Naive thymus-derived CD4-positive, alpha-beta T cell (primary cell): ENCODE measurements at places on chromosomes 2 and 18.

GRCh38 chr2:230931556-230932231 lies 6.7 kb upstream of the GPR55 start:
- DNase-seq = no peak
- no peaks in the 10 kb centered on the region for H3K4me1 ChIP-seq
- no peaks in the 10 kb centered on the region for H3K27me3 ChIP-seq
- no peak overlapping the region for H3K27ac ChIP-seq
- no peak overlapping the region for H3K4me3 ChIP-seq

- no peak overlapping the region for H3K4me3 ChIP-seq
- no peak overlapping the region for H3K27ac ChIP-seq
- no peaks in the 10 kb centered on the region for H3K4me1 ChIP-seq
- DNase-seq = no peak
- H3K36me3 ChIP-seq = no peaks in the 10 kb centered on the region
Measured at GRCh38 chr18:59918320-59918755, 18.5 kb downstream of the PMAIP1 start.

DNA sequence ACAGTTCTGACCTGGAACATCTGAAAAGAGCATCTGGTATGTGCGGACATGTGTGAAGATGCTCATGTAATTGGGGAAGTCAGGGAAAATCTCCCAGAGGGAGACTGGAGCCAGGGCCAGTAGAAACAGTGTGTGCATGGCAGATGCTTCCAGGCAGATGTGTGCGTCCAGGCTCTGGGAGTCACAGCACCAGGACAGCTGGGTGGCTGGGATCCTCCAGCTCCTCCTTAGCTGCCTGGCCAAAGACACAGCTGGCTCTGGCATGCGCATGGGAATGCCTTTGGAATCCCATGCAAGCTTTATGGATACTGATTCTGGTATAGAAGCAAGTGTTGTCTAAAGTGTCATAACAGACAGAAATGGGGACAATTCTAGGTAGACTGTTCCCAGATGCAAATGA lies 369.7 kb downstream of the INSIG2 start:
- no peak for DNase-seq
- no peak overlapping the region for H3K4me3 ChIP-seq
- peaks cover 3% of the 10 kb centered on the region for H3K27me3 ChIP-seq
- no peaks in the 10 kb centered on the region for H3K36me3 ChIP-seq
- no peak overlapping the region for H3K27ac ChIP-seq

DNA sequence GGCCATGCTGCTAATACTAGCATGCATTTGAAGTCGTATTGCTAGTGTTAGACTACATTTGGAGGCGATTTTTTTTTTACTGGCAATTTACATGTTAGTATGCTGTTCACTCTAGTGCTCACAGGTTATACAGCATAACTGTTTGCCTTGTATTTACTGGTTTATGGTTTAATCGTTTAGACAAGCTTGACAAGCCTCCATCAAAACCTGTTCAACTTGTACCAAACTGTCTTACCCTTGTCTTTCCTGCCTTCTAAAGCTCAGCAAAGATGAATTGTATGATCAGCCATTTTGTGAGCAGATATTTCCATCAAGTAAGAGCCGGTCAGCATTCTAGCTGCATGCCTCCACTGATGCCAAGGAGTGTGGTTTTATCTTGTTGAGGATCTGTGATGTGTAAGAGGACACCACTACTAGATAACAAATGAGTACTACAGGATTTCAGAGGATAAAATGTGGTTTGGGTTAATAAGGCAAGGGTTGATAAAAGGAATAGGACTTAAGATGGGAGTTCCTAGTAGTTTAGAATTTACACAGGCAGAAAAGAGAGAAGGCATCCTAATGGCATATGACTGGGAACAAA lies 68.4 kb upstream of the ITM2C start:
- no peaks in the 10 kb centered on the region for H3K27me3 ChIP-seq
- peak overlapping the region; percentile 28 for H3K27ac ChIP-seq
- H3K36me3 ChIP-seq = peaks cover 4% of the 10 kb centered on the region

GRCh38 chr2:171004363-171004762 lies 75.3 kb downstream of the GORASP2 start:
- H3K27ac ChIP-seq = no peak overlapping the region
- H3K4me3 ChIP-seq = no peak overlapping the region
- H3K4me1 ChIP-seq = no peaks in the 10 kb centered on the region
- no peaks in the 10 kb centered on the region for H3K27me3 ChIP-seq
- DNase-seq = no peak

- DNase-seq = no peak
- H3K27ac ChIP-seq = no peak overlapping the region
- no peaks in the 10 kb centered on the region for H3K27me3 ChIP-seq
- no peaks in the 10 kb centered on the region for H3K4me1 ChIP-seq
- H3K36me3 ChIP-seq = no peaks in the 10 kb centered on the region
Measured at GRCh38 chr2:99682275-99683060, 192.7 kb upstream of the REV1 start.

- no peaks in the 10 kb centered on the region for H3K27me3 ChIP-seq
- H3K4me1 ChIP-seq = no peaks in the 10 kb centered on the region
- DNase-seq = no peak
- H3K4me3 ChIP-seq = no peak overlapping the region
- H3K36me3 ChIP-seq = no peaks in the 10 kb centered on the region
Measured at GRCh38 chr18:10909724-10910123, 239.6 kb downstream of the PIEZO2 start.

- no peaks in the 10 kb centered on the region for H3K36me3 ChIP-seq
- no peak overlapping the region for H3K4me3 ChIP-seq
- no peak for DNase-seq
- peaks cover 56% of the 10 kb centered on the region for H3K27me3 ChIP-seq
Measured at GRCh38 chr2:176101216-176101830, 1.7 kb downstream of the HOXD12 start.

DNA sequence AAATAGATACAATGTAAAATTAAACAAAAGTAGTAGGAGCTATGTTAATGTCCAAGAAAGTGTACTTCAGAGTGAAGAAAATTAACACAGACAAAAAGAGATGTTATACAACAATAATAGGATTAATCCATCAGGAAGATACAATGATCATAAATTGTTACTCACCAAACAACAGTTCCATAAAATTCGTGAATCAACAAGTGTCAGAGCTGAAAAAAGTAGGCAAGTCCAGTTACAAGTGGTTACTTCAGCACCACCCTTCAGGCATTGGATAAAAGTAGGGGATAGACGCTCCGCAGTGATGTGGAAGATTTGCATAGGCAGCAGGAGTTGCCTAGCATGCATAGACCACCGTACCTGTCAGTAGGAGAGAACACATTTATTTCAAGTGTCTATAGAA lies 77.8 kb downstream of the ATP9B start:
- DNase-seq = no peak
- H3K4me1 ChIP-seq = no peaks in the 10 kb centered on the region
- H3K27me3 ChIP-seq = no peaks in the 10 kb centered on the region
- no peaks in the 10 kb centered on the region for H3K36me3 ChIP-seq

GRCh38 chr2:1974397-1974796 lies 230.1 kb upstream of the PXDN start:
- H3K27me3 ChIP-seq = no peaks in the 10 kb centered on the region
- H3K4me1 ChIP-seq = no peaks in the 10 kb centered on the region
- no peak overlapping the region for H3K4me3 ChIP-seq
- no peak overlapping the region for H3K27ac ChIP-seq
- DNase-seq = no peak

GRCh38 chr2:73109431-73110167 lies 3.1 kb downstream of the RAB11FIP5 start:
- H3K27me3 ChIP-seq = no peaks in the 10 kb centered on the region
- peaks cover 4% of the 10 kb centered on the region for H3K36me3 ChIP-seq
- H3K4me3 ChIP-seq = no peak overlapping the region

DNA sequence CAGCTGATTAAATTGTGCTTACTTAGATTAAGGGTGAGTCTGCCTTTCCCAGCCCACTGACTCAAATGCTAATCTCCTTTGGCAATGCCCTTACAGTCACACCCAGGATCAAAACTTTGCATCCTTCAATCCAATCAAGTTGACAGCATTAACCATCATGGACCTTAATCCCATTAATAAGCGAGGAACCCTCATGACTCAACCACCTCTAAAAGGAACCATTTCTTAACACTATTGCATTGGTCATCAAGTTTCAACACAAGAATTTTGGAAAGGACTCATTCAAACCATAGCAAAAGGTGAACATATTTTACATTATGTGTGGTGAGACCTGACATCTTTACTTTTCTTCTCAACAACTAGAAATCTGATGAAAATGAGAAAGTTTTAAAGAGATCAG lies 187.0 kb downstream of the OSR1 start:
- H3K4me3 ChIP-seq = no peak overlapping the region
- no peaks in the 10 kb centered on the region for H3K4me1 ChIP-seq
- H3K36me3 ChIP-seq = no peaks in the 10 kb centered on the region
- no peak for DNase-seq
- no peaks in the 10 kb centered on the region for H3K27me3 ChIP-seq

DNA sequence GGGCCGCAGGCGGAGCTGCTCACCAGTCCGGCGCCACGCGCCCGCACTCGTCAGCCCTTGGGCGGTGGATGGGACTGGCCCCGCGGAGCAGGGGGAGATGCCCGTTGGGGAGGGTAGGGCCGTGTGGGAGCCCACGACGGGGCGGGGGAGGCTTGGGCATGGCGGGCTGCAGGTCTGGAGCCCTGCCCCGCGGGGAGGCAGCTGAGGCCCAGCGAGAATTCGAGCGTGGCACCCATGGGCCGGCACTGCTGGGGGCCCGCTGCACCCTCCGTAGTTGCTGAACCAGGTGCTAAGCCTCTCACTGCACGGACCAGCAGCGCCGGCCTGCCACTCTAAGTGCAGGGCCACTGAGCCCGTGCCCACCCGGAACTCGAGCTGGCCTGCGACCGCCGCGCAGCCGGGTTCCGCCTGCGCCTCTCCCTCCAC lies 182.4 kb upstream of the ERBB4 start:
- H3K27me3 ChIP-seq = no peaks in the 10 kb centered on the region
- DNase-seq = no peak
- H3K36me3 ChIP-seq = no peaks in the 10 kb centered on the region
- no peak overlapping the region for H3K4me3 ChIP-seq
- H3K27ac ChIP-seq = no peak overlapping the region
- no peaks in the 10 kb centered on the region for H3K4me1 ChIP-seq

- peaks cover 10% of the 10 kb centered on the region for H3K36me3 ChIP-seq
- no peak for DNase-seq
- no peaks in the 10 kb centered on the region for H3K27me3 ChIP-seq
- no peak overlapping the region for H3K4me3 ChIP-seq
Measured at GRCh38 chr2:179991344-179991743, 15.8 kb downstream of the CWC22 start.

DNA sequence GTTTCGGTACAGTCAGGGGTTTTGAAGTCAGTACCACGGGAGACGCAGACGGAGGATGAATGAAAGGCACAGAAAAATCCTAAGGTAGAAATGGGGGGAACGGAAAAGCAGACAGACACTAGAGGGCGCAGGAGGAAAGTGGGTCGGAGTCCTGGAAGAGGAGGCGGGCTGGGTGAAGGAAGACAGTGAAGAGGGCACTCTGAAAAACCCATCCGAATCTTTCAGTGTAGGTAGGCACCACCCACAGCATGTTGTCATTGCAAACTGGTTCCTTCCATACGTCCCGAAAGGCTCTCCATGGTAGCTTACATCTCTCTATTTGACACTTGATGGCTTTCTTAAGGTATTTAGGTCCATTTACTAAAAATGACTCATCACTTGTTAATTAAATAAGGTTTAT lies 18.5 kb upstream of the ZNF236 start:
- H3K36me3 ChIP-seq = no peaks in the 10 kb centered on the region
- DNase-seq = peak; percentile 68
- H3K27me3 ChIP-seq = no peaks in the 10 kb centered on the region
- no peak overlapping the region for H3K27ac ChIP-seq

GRCh38 chr2:36655453-36655852 lies 41.1 kb upstream of the VIT start:
- H3K36me3 ChIP-seq = no peaks in the 10 kb centered on the region
- no peaks in the 10 kb centered on the region for H3K4me1 ChIP-seq
- H3K27me3 ChIP-seq = no peaks in the 10 kb centered on the region
- no peak overlapping the region for H3K27ac ChIP-seq
- no peak for DNase-seq

DNA sequence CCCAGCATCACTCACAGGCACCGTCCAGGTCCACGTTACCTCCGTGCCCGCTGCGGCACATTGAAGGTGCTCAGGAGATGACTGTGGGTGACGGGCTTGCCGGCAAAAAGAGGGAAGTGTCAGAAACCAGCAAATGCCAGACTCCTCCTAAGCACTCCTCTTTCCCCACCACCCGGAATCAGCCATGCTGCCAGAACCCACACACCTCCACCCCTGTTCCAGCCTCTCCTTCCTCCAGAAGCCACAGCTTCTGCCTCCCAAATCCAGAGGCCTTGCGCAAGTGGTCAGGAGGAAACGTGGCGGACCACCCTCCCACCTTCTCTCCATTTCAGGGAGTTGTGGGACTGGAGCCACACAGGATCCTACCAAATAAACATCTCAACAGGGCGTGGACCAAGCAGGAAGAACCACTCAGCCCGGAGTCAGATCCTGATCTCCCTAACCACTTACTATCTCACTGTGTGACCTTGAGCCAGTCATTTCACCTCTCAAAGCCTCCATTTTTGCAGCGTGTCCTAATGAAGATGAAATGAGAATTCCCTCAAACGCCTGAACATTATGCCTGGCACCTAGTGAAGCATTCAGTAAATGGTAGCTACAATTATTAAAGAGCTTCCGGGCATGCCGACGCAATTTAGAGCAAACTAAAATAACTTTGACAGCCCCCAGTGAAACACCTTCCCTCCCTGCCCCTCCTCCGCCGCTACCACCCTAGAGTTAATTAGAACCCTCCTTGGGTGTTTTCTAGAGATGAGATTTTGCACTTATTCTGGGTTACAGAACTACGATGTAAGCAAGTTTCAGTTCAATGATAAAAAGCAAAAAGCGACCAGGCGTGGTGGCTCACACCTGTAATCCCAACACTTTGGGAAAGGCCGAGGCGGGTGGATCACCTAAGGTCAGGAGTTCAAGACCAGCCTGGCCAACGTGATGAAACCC lies 32.9 kb downstream of the SMAD7 start:
- no peak for DNase-seq
- no peak overlapping the region for H3K27ac ChIP-seq
- peaks cover 16% of the 10 kb centered on the region for H3K36me3 ChIP-seq
- H3K4me3 ChIP-seq = no peak overlapping the region

- peak overlapping the region; percentile 88 for H3K27ac ChIP-seq
- H3K4me3 ChIP-seq = peak overlapping the region; percentile 82
- H3K4me1 ChIP-seq = peaks cover 11% of the 10 kb centered on the region
- DNase-seq = no peak
Measured at GRCh38 chr2:202237787-202238233, 587 bp downstream of the SUMO1 start.

DNA sequence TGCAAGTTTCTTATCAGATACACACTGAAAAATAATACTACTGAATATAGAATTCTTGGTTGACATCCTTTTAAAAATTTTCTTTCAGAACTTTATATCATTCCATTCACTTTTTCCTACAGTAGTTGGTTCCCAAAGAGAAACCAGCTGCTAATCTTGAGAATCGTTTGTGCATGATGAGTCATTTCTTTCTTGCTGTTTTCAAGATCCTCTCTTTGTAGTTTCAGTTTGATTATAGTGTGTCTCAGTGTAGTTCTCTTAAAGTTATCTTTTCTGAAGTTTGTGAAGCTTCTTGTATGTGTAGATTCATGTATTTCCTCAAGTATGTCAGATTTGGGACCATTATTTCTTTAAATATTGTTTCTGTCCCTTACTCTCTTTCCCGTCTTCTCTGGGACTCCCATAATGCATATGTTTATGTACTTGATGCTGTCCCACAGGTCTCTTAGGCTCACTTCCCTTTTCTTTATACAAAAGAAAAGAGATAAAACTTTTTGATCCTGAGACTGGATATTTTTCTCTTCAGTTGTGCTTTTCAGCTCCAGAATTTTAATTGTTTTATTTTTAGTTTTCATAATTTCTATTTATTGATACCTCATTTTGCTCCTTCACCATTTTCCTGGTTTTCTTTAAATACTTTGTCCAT lies 801.0 kb downstream of the TDRD15 start:
- no peak overlapping the region for H3K4me3 ChIP-seq
- H3K27ac ChIP-seq = no peak overlapping the region
- no peaks in the 10 kb centered on the region for H3K27me3 ChIP-seq
- no peaks in the 10 kb centered on the region for H3K4me1 ChIP-seq
- H3K36me3 ChIP-seq = no peaks in the 10 kb centered on the region
